Stimulated activated CD4-positive, alpha-beta T cell treated with anti-CD3 and anti-CD28 coated beads, Interleukin-2, amount 100 ng/mL, for 48 hours (primary cell): ENCODE measurements at places on chromosomes 12 and 14.

DNA sequence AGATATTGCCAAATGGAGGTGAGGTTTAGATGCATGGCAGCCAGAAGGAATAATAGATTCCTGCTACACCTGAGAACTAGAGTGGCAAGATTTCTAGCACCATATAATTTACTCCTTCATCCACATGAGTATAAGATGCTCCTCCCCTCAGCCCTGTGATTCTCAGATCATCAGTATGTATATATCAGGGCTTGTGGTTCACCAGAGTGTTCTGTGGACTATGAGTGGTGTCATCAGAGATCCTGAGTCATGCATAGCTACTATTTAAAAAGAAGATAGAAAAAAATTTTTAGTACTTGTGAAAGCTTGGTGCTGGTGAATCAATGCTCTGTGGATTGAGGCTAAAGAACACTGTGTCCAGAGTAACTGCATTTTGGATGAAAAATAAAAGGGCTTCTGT is 285.9 kb downstream of the BMP4 start:
- DNase-seq = no peak

DNA sequence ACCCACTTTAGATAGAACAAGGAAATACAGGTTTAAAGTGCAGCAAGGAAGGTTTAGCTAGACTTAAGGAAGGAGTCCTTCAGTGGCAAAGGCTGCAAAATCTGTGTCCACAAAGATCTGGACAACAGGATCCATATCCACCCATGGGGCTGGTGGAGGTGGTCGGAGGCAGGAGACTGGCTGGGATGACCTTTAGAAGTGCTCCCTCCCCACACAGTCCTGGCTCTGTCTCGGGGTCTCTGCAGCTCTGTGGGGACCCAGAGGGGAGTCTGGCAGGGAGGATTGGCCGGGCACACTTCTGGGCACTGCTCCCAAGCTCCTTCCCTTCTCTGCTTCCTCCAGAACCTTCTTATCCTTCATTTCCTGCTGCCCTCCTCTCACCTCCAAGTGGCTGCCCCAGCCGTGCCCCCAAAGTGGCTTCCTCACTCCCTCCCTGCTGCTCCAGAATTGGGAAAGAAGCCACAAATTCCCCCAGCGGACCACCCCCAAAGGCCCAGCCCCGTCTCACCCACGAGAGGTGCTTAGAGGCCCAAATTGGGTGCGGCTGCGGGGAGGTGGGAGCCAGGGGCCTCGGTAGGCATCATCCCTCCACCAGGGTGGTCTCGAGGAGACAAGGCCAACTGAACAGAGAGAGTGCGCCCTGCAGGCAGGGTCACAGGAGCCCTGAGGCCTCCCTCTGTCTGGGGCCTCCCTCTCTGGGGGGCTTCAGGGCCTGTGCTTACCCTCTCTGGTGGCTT is 21.9 kb upstream of the PGF start:
- DNase-seq = no peak

DNA sequence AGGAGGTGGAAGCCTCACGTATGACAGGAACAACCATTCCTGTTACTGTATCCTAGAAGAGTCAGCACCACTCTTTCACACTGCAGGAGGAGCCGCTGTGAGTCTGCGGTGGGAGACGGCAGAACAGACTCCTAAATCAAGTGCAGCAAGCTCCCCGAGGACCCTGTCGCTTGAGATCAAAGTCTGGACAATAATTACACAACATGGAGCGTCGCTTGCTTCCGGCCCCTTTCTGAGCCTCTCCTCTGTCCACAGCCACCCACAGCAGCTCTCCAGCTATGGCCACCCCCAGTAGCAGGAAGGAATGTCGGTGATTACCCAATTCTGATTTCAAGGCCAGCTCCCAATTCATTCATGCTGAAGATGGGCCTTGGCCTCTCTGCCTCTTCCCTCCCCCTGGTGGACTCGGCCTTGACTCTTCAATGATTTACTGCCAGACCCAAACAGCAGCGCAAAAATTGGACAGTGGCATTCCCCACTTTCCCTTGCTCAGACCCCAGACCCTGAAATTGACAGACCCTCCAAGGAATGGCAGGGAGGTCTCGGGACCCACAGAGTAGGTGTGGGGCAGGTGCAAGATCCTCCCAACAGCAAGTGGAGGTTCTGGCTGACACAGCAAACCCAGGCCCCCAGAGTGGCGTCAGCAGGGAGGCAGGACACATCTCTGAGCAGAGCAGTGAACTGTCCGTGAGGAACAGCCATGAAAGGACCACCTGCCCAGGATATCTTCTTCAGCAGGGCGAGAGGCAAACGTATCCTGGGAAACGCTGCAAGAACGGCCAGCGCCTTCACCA is 272.7 kb upstream of the DIO3 start:
- no peak for DNase-seq

GRCh38 chr14:41548666-41549065 is 58.0 kb upstream of the LRFN5 start:
- DNase-seq = no peak

- no peak for DNase-seq
Observed at GRCh38 chr12:53067993-53068770, 11.0 kb downstream of the SPRYD3 start.

DNA sequence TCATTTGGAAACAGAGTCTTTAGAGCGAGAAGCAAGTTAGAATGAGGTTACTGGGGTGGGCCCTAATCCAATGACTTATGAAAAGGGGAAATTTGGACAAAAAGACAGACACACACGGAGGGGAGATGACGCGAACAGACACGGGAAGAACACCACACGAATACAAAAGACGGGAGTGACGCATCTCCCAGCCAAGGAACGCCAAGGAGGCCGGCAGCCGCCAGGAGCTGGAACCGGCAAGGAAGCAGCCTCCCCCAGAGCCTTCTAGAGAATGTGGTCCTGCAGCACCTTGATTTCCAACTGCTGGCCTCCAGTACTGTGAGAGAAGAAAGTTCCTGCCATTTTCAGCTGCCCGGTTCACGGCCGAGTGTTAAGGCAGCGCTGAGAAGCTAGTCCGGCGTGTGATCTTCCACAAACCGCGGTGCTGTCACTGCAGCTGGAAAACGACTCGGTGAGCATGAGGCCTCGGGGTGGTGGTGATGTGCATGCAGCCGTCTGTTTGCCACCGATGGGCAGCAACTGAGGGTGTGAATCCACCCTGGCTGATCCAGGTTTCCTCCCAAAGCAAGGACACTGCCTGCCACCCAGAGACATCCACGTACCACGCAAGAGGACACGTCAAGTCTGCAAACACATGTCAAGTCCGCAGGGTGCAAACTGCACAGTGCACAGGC is 124.5 kb downstream of the NCOR2 start:
- no peak for DNase-seq

GRCh38 chr12:114744691-114745090 is 60.7 kb upstream of the TBX3 start:
- DNase-seq = no peak

- DNase-seq = no peak
Observed at GRCh38 chr14:22557846-22558220, 31.2 kb downstream of the DAD1 start.

DNA sequence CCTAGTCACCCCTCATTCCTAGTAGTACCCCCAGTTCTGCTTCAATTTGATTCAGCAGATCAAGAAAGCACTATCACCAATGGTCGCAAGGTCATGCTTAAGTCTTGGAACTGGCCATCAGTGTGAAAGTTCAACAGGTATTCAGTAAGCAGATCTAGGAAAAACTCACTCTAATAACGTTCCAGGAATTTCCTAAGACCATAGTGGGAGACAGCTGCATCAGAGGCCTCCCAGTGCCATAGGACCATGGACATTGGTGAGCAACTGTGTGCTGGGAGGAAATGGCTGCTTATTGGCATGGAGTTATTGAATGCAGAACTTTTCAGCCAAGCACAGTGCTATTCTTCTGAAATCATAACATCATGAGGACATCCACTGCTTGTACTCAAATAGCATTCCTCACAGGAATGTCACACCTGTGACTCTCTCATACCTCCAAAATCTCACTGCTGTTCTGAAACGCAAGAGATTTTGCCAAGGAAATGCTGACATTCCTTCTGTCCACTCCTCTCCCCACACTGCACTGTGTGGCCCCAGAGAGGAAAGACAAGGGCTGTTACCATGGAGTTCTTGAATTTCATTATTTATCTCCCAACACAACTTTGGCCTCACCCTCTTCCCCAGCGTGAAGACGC is 30.9 kb upstream of the MDM2 start:
- DNase-seq = no peak

GRCh38 chr12:45663455-45663854 is 66.1 kb upstream of the ARID2 start:
- DNase-seq = no peak

GRCh38 chr12:75944097-75944904 is 87.3 kb downstream of the PHLDA1 start:
- peak; percentile 23 for DNase-seq

DNA sequence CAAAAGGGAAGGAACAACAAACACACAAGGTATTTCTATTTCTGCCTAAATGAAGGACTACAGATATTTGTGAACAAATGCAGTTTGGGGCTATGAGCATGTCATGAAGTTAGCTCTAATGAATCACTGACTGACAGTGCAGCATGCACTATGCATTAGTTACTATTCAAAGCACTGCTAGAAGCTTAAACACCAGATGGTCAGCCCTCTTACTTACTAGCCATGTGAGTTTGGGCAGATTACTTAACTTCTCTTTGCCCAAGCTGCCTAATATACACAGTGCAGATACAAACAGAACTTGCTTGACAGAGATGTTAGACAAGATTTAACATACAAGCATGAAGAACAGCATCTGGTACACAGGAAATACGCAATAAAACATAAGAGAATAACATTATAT is 96.0 kb downstream of the ATXN2 start:
- no peak for DNase-seq

DNA sequence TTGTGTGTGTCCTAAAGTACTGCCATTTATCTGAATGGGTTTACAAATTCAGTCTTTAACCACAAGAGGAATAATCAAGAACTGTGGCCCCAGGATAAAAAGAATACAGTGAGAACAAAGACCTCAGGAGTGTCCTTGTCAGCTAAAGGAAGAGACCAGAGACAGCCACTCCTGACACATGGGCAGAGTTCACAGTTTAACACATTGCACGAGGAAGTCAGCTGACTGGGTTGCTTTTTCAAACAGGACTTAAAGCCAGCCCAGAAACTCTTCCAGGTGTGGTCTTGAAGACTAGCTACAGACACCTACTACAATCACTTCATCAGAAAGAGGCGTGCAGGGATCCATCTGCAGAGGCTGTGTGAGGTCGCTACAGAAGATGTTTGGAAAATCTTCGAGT is 42.8 kb downstream of the GNS start:
- no peak for DNase-seq

- DNase-seq = no peak
Observed at GRCh38 chr14:87916103-87916885, 76.7 kb downstream of the GALC start.

DNA sequence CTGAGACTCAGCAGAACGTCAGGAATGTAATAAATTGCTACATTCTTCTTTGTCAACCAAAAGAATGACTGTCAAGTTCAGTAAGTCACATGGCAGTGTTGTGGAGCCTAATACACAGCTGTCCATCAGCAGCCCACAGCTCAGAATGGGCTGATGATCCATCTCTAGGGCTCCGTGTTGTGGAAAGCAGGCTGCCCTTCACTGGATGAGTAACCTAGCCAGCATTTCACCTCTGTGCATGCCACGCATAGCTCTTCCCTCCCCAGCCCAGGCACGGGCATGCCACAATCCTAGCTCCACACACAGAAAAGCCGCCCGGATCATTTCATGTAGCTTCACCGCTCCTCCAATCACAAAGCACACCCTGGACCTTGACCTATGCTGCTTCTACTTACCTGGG is 878.0 kb upstream of the TMEM132C start:
- no peak for DNase-seq

GRCh38 chr12:46103559-46104383 is 113.4 kb upstream of the SCAF11 start:
- no peak for DNase-seq

DNA sequence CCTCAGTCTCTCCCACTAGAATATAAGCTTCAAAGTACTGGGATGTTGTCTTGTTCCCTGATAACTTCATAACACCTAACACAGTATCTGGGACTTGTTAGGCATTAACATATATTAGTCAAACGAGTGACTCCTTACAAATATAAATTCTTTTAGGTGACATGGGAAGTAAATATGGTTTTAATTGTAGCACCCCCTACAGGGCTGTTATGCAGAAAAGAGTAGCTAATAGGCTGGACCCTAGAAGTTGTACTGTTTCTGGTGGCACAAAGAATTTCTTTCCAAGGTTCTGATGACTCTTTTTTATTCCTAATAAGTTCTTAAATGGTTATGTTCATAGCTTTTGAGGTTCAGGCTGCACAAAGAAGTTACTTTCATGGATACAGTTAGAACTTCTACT is 29.8 kb downstream of the GPATCH2L start:
- DNase-seq = no peak

- no peak for DNase-seq
Observed at GRCh38 chr12:10084733-10085132, 14.1 kb downstream of the CLEC1A start.

- no peak for DNase-seq
Observed at GRCh38 chr14:97994020-97994531, 1196.9 kb downstream of the VRK1 start.

DNA sequence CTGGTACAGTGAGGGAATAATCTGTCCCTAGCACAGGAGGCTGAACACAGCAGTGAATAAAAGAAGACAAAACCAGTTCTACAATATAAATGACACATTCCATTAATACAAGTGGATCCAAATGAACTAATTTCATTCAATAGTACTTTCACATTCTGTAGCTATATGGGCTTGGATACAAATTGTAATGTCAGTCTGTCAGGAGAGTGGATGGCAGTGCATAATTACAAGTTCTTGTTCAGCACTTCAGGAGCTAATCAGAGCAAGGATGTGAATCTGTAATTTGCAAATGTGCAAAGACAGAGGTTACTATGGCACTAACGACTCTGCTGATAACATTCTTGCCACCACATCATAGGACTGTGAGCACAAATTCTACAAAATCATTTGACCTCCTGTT is 697.9 kb downstream of the DIO2 start:
- no peak for DNase-seq
